ENCODE measurements at places on chromosomes 5 and 9.

- no peak for DNase-seq
Observed at GRCh38 chr5:164354139-164354751, 848.8 kb downstream of the MAT2B start.

- DNase-seq = no peak
Observed at GRCh38 chr5:90311401-90311800, 98.2 kb downstream of the CETN3 start.

DNA sequence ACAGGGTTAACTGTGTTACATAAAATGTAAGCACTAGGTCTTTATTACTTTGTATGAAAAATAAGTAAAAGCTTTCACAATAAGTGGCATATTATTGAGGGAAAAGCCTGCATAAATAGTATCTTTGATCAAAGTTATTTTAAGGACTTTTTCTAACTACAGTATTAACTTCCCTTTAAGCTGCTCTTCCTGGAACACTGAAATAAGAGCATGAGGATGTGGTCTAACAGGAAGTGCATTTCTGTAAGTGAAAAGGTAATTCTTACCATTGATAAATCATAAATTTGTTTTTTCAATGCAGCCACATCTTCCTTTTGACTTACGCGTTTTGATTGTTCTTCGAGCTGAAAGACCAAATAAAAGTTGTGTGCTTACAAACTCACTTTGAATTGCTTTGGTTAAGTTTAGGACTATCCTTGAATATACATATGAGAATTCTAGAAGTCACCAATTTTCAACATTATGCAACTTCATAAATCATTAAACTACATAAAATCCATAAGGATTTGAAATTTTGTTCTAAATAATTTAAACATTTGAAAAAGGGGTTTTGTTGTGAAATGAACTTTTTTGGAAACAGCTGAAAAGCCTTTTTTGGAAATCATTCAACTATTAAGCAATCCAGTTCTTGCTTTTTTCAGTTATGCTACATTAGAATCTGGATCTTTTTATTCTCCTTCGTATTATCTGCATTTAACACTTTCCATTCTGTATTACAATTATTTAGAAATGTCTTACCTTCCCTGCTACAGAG lies 50.6 kb downstream of the RASEF start:
- DNase-seq = no peak

- no peak for DNase-seq
Observed at GRCh38 chr5:74201334-74202081, 439.0 kb downstream of the ENC1 start.

DNA sequence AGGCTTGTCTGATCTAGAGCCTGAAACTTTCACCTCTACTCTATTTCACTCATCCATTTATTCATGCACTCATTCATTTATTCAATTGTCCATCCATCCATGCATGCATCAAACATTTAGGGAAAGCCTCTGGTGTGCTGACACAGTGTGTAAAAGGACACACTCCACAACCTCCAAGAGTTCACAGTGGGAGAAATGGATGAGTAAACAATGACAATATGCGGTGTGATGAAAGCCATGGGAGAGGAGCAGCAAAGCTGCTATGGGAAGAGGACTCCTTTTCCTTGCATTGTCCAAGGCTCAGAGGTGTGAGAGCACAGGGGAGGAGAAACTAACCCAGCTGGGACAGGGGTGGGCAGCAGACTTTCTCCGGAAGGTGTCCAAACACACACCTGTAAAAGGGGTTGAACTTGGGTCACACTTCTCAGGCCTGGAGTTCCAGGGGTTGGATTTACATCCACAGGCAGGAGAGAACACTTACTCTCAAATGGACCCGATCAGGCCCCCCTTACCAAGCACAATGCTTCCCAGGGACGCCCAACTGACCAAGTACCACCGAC lies 21.2 kb upstream of the PFDN1 start:
- DNase-seq = no peak

- DNase-seq = no peak
Observed at GRCh38 chr9:29214154-29214689, 1640.9 kb upstream of the C9orf72 start.

GRCh38 chr5:374631-375335 lies 53.3 kb downstream of the AHRR start:
- DNase-seq = no peak

DNA sequence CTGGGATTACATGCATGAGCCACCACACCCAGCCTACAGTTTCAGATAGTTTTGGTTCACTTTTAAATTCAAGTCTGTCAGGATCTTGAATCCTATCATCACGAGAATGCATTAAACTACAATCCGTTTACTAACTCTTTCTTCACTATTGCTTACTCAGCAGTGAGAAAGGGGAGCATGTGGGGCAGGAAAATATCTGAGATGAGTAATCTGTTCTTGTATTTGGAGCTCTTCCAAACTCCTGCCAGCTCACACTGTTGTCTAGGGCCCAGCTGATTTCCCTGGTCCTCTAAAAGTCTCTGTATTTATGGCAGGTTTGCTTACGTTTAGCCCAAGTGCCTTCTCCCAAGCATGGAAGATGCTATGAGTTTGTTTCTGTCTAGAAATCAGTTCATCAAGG lies 152.2 kb downstream of the FGF18 start:
- DNase-seq = no peak

GRCh38 chr9:136561779-136562178 lies 15.9 kb upstream of the NOTCH1 start:
- DNase-seq = no peak

DNA sequence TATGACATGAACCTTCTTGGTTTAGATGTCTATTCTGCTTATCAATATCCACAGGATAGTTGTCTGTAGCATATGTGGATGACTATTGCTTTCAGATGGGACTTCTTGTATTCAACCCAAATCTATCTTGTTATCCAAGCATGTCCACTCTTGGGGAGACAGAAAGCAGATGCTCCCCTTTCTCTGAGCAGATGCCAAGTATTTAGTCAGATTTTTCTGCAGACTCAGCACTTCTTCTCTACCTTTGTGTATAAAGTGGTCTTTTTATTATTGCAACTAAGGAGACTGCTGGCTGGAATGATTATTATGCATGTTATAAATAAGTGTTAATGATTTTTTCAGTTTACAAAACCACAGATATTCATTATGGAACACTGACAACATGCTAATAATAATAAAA lies 45.1 kb upstream of the ASTN2 start:
- DNase-seq = no peak

- no peak for DNase-seq
Observed at GRCh38 chr9:38318759-38319495, 73.6 kb upstream of the ALDH1B1 start.

DNA sequence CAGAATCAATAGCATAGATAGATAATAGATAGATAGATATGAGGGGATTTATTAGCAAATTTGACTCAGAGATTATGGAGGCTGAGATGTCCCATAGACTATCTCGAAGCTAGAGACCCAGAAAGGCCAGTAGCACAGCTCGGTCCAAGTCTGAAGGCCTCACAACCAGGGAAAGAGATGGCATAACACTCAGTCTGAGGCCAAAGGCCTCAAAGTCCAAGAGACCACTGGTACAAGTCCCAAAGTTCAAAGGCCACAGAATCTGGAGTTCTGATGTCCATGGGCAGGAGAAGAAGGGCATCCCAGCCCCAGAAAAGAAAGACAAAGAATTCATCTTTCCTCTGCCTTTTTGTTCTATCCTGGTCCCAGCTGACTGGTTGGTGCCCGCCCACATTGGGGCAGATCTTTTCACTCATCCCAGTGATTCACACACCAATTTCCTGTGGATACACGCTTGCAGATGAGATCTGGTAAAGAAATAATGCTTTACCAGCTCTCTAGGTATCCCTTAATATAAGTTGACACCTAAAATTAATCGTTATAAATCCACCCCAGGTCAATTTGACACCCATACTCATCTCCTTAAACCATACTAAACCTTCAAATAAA lies 127.8 kb upstream of the FBN2 start:
- no peak for DNase-seq

GRCh38 chr9:138072161-138072842 lies 194.7 kb downstream of the CACNA1B start:
- DNase-seq = no peak

- no peak for DNase-seq
Observed at GRCh38 chr9:116383133-116383532, 229.5 kb downstream of the PAPPA start.

GRCh38 chr9:37156781-37157356 lies 36.5 kb downstream of the ZCCHC7 start:
- no peak for DNase-seq

DNA sequence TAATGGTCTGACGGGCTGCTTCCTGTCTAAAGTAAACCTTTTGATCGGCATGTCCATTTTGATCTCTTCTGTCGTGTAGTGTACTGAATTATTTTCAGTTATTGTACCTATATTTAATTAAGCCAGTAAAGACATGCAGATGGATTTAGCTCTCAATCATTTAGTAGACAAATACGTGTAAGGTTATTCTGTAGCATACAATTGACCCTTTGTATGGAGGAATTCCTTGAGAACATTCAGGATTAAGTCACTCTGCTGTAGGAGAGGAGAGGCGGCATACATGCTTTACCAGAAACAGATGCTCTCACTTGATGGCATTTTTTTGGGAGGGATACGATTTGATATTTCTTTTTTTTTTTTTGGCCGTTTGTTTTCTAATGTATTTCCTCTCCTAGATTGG lies 141.0 kb downstream of the PBX3 start:
- DNase-seq = peak; percentile 47

DNA sequence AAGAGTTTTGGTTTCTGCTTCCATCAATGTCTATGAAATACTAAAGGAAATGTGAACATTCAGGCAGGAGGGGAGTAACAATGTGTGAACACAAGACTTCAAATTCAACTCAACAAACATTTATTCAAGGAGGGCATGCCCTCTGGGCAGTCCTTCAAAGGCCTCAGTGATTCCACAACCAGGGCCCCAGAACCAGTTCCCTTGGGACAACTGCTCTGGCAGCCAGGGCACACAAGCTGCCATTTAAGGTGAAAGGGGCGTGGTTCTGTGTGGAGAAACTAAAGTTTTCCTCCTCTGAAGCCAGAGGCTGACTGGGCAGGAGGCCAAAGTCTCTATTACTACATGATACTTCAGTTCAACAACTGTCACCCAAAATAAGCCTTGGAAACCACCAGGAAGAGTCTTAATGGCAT lies 3.2 kb downstream of the RBM18 start:
- no peak for DNase-seq

DNA sequence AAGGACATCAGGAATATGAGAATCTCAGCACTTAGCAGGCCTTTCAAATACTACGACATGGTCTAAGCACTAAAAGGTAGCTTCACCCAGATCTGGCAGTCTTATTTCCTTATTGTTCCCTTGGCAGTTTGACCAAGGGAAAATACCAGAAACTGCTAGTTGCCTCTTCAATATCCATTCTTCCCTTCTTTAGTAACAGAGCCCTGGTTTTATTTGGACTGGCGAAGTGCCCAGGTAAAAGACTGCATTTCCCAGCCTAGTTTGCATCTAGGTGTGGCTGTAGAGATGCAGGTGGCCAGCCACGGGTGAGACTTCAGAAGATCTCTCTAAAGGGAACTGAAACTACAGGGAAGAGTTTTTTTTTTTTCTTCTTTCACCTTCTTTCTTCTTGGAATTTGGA lies 21.6 kb downstream of the DMRT2 start:
- no peak for DNase-seq

DNA sequence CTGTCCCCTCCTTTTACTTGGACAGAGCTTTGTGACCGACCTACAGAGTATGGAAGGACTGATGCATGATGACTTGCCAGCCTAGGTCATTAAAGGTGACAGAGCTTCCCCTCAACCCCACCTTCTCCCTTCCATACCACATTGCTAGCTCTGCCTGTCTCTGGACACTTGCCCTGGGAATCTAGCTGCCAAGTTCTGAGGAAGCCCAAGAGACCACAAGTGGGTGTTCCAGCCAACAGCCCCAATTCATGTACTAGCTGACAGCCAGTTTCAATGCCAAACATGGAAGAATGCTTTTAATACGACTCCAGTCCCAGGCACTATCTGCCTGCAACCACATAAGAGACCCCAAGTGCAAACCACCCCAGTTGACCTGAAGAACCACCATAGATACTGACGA lies 477.1 kb downstream of the SPOCK1 start:
- DNase-seq = no peak

- DNase-seq = no peak
Observed at GRCh38 chr9:87722393-87723088, 3.4 kb upstream of the CTSL start.

- no peak for DNase-seq
Observed at GRCh38 chr5:102834438-102834964, 79.4 kb downstream of the PAM start.

DNA sequence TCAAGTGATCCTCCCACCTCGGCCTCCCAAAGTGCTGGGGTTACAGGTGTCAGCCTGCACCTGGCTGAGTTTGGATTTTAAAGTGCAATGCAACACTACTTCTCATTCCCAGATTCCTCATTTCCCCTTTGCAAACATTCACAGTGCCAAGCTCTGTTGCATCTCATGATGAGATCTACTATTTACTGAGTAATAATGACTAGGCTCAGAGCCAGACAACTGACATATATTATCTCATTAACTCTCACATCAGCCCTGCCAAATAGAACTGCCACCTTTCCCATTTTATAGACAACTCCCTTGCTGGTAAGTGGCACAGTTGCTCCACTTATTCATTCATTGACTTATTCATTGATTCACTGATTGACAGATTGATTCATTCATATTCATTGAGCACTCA lies 7.0 kb downstream of the PDE6A start:
- DNase-seq = no peak

DNA sequence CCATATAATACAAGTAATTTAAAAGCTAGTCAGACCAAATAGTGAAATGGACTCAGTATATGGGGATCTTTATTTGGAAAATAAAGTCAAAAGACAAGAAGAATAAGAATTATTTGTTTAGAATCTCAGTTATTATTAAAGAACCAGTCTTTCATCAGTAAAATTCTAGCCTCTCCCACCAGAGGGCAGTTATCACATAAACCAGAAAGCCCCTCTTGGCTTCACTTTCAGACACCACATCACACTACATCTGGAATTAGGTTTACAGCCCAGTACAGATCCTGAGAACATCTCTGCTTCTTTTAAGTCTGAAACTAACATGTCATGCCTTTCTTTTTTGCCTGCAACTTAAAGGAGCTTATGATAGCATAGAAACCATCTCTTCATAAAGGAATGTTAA lies 12.2 kb upstream of the HSPB3 start:
- DNase-seq = no peak

GRCh38 chr5:43332401-43332800 lies 19.2 kb upstream of the HMGCS1 start:
- no peak for DNase-seq

- no peak for DNase-seq
Observed at GRCh38 chr9:137312852-137313325, 10.8 kb upstream of the NRARP start.

- DNase-seq = no peak
Observed at GRCh38 chr9:86020731-86021130, 78.6 kb downstream of the GOLM1 start.

DNA sequence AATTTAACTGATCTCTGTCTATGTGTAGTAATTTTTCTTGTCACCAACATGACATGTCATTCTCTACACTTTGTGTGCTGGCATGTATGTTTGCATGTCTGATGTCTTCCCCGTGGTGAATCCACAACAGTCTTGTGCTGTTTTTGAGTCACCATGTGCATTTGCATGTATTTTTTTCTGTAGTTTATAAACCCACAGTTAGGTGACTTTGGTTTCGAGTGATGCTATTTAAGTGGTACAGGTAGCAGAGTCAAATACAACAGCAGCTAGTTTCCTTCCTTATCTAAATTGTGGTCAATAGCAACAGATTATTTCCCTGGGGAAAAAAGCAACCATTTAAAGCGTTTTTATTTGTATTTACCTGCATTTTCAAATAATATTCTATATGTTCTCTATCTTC lies 89.9 kb upstream of the FSD1L start:
- DNase-seq = no peak

All from neuronal stem cell (in vitro differentiated cells).